ENCODE measurements at places on chromosomes 3 and 15.

- DNase-seq, result peak; percentile 61
Observed at GRCh38 chr3:42032693-42033349, 58.3 kb upstream of the TRAK1 start.

- no peak for DNase-seq
Observed at GRCh38 chr3:197468866-197469382, 86.8 kb downstream of the BDH1 start.

- no peak for DNase-seq
Observed at GRCh38 chr3:110327870-110328269, 743.7 kb upstream of the NECTIN3 start.

- no peak for DNase-seq
Observed at GRCh38 chr15:62412686-62413085, 247.6 kb upstream of the C2CD4B start.

- no peak for DNase-seq
Observed at GRCh38 chr3:108011616-108012015, 79.2 kb downstream of the CD47 start.

- DNase-seq, result no peak
Observed at GRCh38 chr3:139378587-139379241, 10.7 kb downstream of the COPB2 start.

- no peak for DNase-seq
Observed at GRCh38 chr15:33526532-33526931, 215.8 kb downstream of the RYR3 start.

DNA sequence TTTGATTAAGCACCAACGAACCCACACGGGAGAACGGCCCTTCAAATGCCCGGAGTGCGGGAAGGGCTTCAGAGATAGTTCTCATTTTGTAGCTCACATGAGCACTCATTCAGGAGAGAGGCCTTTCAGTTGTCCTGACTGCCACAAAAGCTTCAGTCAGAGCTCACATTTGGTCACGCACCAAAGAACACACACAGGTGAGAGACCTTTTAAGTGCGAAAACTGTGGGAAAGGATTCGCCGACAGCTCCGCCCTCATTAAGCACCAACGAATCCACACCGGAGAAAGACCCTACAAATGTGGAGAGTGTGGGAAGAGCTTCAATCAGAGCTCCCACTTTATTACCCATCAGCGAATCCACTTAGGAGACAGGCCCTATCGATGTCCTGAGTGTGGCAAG lies 8.7 kb downstream of the ZNF774 start:
- peak; percentile 51 for DNase-seq

DNA sequence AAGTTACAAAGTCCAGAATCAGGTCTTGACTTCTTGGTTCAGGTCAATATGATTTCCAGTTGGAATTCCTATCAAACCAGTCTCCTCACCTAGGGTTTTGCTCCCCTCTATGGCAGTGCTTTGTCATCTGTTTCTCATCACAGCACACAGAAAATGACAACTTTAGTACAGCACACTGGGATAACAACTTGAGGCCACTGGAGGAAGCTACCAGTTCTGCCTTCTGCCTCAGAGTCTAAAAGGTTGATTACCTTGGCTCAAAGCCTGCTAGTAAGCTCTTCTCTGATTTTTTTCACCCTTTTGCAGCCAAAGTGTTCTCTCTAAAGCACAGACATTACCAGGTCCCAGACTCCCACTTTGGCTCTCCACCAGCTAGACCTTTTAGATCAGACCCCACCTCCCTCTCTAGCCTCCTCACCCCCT lies 24.8 kb upstream of the TRIM59 start:
- DNase-seq, result no peak
